Parietal lobe (tissue), 2 donors: ENCODE measurements at places on chromosomes 12 and 14. TPM values are rescaled to one million over a fixed set of nuclear protein-coding genes. Genes with fewer than 3 reads are reported as not detected.

The GPR68 gene
- total RNA-seq = 4.4 TPM

The DNAL1 gene
- 21.9 TPM for total RNA-seq

The NOVA1 gene
- 107 TPM for total RNA-seq

The SLC17A8 gene
- total RNA-seq = 0.63 TPM

The CD163L1 gene
- 3.4 TPM for total RNA-seq

The EML5 gene
- total RNA-seq = 25.0 TPM

The VDR gene
- total RNA-seq = not detected

The TAS2R9 gene
- total RNA-seq = 2.8 TPM

The GXYLT1 gene
- total RNA-seq = 17.8 TPM

The KRT74 gene
- not detected for total RNA-seq

The DPY19L2 gene
- 49.8 TPM for total RNA-seq

The MIP gene
- total RNA-seq = not detected

The NID2 gene
- total RNA-seq = 6.9 TPM

The BATF gene
- not detected for total RNA-seq

The KLRG1 gene
- 19.7 TPM for total RNA-seq

The BMAL2 gene
- total RNA-seq = 29.1 TPM

The SPTB gene
- 23.5 TPM for total RNA-seq

The IL23A gene
- not detected for total RNA-seq

The ORAI1 gene
- total RNA-seq = 3.4 TPM

The PLEKHG7 gene
- total RNA-seq = not detected

The GPRC5D gene
- total RNA-seq = not detected

The TMEM63C gene
- total RNA-seq = 21.6 TPM

The COX14 gene
- total RNA-seq = 10.3 TPM

The NUAK1 gene
- 43.2 TPM for total RNA-seq

The MYH6 gene
- total RNA-seq = not detected

The GZMB gene
- total RNA-seq = not detected

The CD27 gene
- 0.63 TPM for total RNA-seq

The RASSF8 gene
- total RNA-seq = 21.6 TPM

The OR6C2 gene
- total RNA-seq = not detected

The GLT1D1 gene
- total RNA-seq = 8.1 TPM

The OTUB2 gene
- total RNA-seq = 5.6 TPM

The FUT8 gene
- 137 TPM for total RNA-seq

The ARHGDIB gene
- total RNA-seq = 14.7 TPM

The DAO gene
- not detected for total RNA-seq

The AKAP3 gene
- 2.5 TPM for total RNA-seq

The KRT77 gene
- not detected for total RNA-seq

The PTPRR gene
- 18.5 TPM for total RNA-seq

The AMN gene
- not detected for total RNA-seq
